ENCODE measurements at places on chromosomes 5 and 9.

DNA sequence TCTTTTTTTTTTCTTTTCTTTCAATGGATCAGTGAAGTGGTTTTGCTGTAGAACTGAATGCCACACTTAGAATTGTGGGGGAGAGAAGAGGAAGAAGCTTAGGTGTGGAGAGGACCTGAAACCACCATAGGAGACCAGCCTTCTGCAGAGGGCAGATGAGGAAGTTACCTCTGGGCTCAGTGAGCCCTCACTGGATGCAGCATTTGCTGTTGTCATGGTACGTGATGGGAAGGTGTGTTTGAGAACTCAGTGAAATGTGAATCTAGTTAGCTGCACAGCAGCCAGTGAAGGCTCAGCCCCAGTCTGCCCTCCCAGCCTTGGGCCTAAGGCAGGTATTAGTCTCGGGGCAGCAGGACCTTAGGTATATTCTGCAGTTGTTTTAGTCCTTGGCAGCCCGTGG, 17.5 kb downstream of the CYFIP2 start:
- DNase-seq = no peak

DNA sequence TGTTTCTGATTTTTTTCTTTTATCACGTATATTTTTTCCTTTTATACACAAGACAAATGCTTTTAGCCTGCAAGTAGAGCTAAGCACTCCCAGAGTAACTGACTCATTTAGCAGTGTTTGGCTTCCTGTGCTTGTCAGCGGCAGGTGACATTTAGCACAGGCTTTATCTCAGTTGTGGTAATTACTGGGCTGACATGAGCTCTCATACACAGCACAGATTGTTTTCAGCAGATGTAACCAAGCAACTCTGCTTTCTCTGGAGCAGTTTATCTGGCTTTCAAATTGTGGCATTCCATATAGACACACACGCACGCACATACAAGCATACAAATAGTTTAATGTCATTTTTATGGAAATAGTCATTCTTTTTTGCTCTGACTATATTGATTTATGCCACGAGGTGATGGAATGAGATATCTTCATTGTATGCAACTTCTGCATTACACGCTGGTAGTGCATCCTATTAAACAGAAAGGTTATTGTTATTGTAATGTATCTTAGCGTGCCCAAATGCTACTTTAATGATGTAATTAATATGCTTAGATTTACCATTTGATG, 379.0 kb upstream of the GRAMD2B start:
- peak; percentile 83 for DNase-seq

GRCh38 chr5:74162524-74162923, 478.0 kb downstream of the ENC1 start:
- DNase-seq = no peak

DNA sequence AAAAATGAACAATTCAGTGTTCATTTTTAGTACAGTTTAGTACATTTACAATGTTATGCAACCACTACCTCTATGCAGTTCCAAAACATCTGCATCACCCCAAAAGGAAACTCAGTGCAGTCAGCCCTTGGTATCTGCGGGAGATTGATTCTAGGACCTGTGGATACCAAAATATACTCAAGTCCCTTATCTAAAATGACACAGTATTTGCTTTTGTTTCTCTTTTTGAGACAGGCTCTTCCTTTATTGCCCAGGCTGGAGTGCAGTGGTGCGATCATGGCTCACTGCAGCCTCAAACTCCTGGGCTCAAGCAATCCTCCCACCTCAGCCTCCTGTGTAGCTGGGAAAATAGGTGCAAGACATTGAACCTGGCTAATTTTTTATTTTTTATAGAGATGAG, 114.0 kb downstream of the PIP5K1B start:
- no peak for DNase-seq

DNA sequence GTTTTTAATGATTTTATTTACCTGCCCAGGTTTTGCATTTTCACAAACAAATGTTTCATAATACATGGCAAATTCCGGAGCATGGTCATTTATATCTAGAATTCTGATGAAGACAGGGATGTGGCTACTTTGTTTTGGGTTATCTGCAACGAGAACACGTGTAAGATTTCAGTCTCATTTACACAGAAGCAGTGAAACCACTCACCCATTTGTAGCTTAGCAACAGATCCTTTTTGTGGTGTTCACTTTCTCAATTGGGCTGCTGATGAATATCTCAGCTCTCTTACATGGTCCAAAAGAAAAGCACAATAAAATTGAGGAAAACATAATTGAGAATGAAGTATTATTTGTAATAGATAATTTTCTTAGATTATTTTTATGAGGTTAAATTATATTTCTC, 148.6 kb downstream of the CDH9 start:
- DNase-seq = no peak

GRCh38 chr5:98292496-98292895, 481.0 kb upstream of the RGMB start:
- peak; percentile 47 for DNase-seq

GRCh38 chr5:159864885-159865691, 51.2 kb upstream of the ADRA1B start:
- no peak for DNase-seq

DNA sequence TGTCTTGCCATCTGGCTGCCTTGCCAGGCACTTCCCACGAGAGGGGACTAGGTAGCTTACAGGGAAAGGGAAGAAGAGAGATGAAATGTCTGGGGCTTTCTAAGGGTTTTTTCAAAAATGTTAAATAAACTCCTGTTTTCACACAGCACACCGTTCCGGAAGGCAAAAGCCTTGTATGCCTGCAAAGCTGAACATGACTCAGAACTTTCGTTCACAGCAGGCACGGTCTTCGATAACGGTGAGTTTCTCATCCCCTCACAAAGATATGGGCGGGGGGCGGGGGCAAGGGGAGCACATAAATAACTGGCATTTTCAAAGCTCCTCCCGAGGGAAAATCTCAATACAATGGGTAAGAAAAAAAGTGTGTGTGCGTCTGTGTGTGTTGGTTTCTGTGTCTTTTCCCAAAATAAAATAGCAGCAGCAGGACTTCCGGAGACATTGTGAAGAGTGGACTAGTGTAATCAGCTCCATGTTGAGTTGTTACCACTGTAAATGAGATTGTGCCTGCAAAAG, 189.6 kb downstream of the NR3C1 start:
- peak; percentile 69 for DNase-seq

DNA sequence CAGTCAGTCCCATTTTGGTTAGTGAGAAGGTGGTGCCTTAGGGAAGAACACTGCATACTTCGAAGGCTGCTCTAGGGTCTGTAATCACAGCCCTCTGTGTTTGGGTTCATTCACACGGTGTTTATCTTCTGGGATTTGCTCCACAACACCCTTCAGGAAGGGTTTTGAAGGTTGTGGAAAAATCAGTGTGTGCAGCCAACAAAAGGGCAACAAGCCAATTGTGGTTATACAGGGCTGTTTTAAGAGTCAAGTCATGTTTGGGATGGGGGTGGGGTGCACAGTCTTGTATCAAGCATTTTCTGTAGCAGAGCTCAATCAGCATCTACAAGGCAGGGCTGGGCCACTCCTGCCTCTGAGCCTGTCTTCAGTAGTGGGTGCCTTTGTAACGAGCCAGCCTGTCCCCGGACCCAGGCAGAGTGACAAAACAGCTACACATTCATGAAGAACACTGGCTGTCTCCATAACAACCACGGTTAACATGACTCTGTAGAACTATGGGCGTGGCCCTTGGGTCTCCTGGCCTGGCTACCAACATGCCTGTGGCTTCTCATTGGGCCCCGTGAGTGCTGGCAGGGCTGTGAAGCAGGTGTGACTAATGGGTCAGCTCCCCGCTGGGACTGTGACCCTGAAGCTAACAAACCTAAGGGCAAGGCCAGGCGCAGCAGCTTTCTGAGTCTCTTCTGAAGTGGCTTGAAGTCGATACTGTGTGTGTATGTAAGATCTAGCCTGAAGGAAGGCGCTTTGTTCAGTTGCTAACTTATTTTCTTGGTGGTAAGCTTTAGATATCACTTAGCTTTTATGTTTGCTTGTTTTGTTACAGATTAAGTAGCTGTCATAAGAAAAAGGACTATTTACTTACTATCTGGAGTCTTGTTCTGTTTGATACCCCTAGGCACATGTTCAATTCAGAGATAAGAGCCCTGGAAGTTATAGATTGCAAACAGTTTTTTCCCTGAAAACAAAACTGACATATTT, 27.9 kb upstream of the GOLM1 start:
- peak; percentile 93 for DNase-seq

DNA sequence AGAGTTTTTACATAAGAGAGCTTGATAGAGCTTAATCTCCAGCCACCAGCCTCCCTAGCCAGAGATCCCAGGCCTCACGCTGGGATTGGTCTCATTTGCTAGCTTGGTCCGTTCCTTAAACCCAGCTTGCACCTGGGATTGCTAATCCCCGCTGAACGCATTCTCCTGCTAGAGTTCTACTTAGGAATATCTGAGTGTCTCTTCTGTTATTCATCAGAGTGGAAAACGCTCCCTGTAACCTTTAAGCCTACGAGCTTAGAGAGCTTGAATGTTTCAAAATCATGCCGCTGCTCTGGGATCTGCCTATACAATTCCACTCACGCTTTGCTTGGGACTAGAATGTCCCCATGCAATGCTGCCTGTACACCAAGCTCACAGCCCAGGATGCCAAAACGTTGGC, 201.8 kb downstream of the NSG2 start:
- DNase-seq = no peak

- peak; percentile 65 for DNase-seq
These were observed 113.2 kb downstream of the TLE4 start for GRCh38 chr9:79684711-79685575.

GRCh38 chr5:87541676-87542075, 128.9 kb upstream of the CCNH start:
- no peak for DNase-seq

GRCh38 chr5:176596689-176597416, 13.1 kb downstream of the GPRIN1 start:
- peak; percentile 37 for DNase-seq

- DNase-seq = no peak
These were observed 113.1 kb downstream of the KDM4C start for GRCh38 chr9:6870650-6871477.

DNA sequence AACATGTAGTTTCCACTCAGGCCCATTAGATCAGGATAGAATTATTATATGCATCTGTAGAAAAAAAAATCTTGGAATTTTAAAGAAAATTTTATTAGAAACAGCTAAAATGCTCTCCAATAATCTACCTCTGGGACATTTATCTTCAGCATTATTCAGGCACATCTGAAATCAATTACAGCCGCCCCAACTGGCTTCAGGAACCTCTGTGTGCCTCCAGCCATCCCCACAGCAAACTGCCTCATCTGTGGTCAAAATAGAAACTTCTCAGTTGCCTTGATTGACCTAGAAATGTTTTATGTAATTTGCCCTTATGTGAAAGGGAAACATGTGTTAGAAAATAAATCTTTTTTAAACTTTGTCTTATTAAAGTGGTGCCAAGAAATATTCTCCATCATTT, 120.1 kb upstream of the LPAR1 start:
- DNase-seq = no peak

DNA sequence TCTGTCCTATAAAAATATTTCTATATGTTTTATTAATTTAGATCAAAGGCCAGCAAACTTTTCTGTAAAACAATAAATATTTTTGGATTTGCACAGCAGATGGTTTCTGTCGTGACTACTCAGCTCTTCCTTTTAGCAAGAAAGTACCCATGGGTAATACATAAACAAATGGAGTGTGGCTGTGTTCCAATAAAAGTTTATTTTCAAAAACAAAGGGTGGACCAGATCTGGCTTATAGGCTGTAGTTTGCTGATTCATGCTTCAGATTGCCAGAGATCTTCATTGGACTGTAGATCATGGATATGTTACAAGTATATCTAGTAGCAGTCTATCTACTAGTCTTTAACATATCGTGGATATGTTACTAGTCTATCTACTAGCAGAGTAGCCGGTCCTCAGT, 590.5 kb downstream of the CSNK1G3 start:
- DNase-seq = peak; percentile 26

- DNase-seq = no peak
These were observed 219.4 kb downstream of the NMUR2 start for GRCh38 chr5:152185547-152186245.

DNA sequence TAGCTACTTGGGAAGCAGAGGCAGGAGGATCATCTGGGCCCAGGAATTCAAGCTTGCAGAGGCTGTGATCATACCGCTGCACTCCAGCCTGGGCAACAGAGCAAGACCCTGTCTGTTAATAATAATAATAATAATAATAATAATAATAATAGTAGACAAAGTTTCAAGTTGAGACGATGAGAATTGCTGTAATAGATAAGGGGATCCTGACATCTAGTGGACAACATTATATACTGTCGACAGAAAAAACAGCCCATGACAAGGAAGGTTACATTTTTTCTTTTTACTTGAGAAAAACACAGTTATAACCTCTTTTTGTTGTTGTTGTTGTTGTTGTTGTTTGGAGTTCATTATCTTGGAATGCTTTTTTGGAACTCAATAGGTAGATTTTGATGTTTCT, 35.3 kb downstream of the NDFIP1 start:
- DNase-seq = peak; percentile 81

GRCh38 chr5:73591698-73592501, 26.4 kb downstream of the UTP15 start:
- peak; percentile 52 for DNase-seq

- DNase-seq = peak; percentile 52
These were observed 143.6 kb downstream of the MRPS30 start for GRCh38 chr5:44952376-44952775.

- no peak for DNase-seq
These were observed 41.3 kb upstream of the MIER3 start for GRCh38 chr5:56993241-56993640.

DNA sequence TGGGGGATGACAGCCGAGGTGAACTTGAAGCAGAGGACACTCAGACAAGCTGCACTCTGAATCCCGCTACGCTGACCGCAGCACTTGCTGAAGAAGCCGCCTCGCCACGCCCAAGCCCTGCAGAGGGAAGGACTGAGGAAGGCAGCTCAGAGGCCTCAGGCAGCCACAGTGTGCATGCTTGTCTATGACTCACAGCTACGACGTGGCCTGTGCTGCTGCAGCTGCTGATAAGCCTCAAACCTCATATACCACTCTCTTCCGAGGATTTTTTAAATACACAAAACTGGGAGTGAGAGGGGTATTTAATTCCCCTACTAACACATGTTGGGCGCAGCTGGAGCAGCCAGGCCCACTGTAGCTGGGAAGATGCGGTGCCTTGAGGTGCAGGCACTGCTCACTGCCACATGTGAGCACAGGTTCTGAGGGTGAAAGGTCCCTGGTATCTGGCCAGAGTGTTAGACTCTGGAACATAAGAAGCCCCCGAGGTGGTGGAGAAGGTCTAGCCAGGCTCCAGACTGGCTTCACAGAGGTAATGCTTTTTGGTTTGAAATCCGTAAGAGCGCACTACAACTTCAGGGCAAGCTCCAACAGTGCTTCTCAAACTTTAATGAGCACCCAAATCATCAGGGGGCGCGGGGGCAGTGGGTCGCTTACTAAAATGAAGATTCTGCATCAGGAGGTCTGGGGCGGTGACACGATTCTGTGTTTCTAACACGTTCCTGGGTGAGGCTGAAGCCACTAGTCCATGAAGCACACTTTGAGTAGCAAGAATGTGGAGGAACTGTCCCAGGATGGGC, 196.8 kb downstream of the AUH start:
- DNase-seq = peak; percentile 98

DNA sequence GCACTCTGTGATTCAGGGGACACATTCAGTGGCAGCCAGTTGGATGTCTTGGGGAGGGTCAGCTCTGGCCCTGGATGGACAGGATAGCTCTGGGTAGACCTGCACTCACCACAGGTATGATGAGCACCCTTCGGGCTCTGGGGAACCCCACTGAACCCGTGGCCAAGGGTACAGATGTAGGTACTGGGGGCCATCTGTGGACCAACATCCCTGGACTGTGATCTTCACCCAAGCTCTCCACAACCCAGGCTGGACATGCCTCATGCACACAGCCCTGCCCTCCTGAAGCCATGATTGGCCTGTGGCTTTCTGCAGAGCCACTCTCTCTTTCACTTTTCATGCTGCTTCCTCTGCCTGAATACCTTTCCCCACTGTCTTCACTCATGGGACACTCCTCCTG, 15.6 kb upstream of the ACSL6 start:
- no peak for DNase-seq

All from choroid plexus epithelial cell (primary cell).